ENCODE measurements at places on chromosomes 12 and 14.

DNA sequence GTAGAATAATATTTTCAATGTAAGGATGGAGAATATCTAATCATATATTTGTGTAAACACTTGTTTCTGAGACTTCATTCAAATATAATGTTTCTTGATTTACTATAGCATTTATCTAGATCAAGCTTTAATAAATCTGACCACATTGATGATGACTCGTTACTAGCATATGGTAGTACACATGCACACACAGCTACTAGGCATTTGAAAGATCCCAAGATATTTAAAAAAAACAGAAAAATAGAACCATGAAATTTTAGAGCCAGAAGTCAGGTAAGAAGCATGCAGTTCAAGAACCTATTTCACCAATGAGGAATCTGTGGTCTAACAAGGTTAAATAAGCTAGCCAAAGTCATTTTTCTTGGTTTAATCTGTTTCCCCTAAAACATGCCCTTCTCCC is 32.0 kb downstream of the DCP1B start:
- no peak for DNase-seq

DNA sequence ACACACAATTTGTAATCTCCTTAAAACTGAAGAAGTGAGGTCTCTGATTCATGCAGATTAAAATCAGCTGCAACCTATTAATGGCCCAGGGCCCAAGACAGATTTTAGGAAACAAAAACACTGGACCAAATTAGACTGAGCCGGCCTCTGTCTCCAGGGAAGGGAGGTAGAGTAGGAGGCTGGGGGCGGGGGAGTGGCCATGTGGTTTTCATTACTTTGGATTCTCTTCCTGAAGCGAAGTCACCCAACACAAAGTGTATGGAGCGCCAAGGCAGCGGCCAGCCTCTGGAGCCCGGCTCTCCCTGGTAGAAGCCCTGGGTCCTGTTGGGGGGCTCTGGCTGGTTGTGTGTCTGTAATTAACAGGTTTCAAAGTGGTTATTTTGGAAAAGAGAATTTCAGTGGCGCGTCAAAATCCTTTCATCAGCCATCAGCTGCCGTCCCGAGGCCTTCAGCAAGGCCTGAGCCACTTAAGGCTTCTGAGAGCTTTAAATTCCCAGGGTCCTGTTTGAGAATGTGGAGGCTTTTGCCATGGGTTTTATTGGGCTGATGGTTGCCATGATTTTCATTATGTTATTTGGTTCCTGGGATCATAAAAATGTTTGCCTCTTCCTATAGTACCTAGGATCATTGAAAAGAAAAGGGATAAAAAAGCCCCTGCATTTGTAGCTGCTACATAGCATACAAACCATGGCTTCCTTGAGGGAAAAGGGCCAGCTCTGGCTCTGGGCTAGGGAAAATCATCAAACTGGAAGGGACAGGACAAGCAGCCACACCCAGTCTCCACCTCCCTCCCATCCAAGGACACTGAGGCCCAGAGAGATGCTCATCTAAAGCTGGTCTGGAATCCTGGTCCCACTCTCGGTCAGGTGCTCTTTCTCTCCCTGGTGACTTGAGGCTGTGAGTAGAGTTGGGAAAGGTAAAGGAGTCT is 282.4 kb downstream of the ZFP36L1 start:
- no peak for DNase-seq

- DNase-seq: peak; percentile 39
Measured at GRCh38 chr12:120292661-120293531, at the start of gene RNU4-1. Gene RNU4-1, minus strand, starts transcription at chr12:120293237.

DNA sequence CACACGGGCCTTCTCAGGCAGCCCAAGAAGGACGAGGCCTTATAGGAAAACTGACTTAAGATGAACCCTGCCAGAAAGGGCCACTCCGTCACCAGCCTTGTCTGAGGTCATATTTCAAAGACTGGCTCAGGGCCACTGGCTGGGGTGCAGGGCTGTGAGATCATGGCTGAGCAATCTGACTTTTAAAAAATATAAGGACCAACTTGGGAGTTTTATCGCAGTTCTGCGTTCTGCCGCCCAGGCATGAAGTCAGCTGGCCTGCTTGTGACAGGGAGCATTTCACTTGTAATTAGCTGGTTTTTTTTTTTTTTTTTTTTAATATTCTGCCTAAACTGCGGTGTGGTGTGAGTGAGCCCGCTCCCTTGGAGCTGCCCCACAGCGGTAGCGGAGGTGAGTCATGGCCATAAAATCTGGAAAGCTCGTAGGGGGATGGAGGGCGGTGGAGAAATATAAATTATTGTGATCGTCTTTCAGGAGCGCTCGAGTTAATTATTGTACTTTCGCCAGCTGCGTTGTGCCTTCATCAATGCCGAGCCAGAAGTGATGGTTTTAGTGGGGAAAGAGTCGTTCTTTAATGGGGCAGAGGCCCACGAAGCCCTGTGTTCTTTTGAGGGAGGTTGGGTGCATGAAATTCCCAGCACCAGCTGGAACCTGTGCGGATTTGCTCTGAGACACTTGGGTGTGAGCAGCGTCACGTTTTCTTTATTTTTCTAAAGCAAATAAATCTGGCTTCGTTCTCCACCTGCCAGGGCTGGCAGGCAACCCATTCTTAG is 231.9 kb downstream of the C12orf75 start:
- no peak for DNase-seq

GRCh38 chr14:65709576-65709975 is 297.0 kb downstream of the FUT8 start:
- no peak for DNase-seq

- no peak for DNase-seq
Measured at GRCh38 chr12:3557791-3558620, 67.0 kb downstream of the PRMT8 start.

GRCh38 chr12:41287500-41288141 is 99.5 kb downstream of the PDZRN4 start:
- DNase-seq: no peak

DNA sequence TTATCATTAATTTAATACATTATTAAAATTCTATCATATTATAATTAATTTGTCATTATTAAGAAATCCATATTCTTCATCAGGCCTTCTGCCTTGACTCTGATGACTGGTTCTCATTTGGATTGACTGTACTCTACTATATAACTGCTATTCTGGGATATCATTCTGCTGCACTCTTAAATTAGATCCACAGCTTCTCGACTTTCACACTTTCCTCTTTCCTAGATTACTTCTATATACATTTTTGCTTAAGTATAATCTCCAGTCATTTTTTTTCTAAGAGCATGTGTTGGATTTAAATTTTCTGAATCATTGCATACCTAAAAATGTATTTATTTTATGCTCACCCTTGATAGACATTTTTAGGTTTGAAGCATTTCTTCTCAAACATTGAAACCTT is 12.4 kb downstream of the GRIP1 start:
- no peak for DNase-seq
